Fibroblast of skin of left quadriceps (primary cell): ENCODE measurements at places on chromosomes 2 and 18.

DNA sequence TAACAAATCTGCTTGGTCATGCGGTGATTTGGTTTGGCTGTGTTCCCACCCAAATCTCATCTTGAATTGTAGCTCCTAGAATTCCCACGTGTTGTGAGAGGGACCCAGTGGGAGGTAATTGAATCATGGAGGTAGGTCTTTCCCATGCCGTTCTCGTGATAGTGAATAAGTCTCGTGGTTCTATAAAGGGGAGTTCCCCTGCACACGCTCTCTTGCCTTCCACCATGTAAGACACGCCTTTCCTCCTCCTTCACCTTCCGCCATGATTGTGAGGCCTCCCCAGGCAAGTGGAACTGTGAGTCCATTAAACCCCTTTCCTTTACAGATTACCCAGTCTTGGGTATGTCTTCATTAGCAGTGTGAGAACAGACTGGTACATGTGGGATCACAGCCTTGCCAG lies 36.7 kb downstream of the TRABD2A start:
- DNase-seq: no peak

DNA sequence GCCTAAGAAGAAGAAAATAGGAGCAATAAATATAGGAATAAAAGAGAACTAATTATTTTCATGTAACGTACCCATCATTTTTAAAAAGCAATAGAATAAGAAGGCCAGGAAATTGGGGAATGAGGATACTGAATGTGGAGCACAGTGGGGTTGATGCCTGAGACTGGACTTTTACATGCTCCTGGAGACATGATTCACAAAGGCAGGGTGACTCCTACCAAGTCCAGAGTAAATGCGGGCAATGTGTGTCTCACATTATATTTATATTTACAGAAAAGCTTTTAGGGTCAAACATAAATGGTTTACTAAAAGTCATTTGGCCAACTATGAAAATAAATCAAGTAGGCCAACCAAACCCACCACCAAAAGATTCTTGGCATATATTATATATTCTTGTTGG lies 87.9 kb upstream of the COL5A2 start:
- DNase-seq: no peak

GRCh38 chr2:168895771-168896170 lies 5.3 kb upstream of the G6PC2 start:
- DNase-seq: no peak

- no peak for DNase-seq
These were observed 101.6 kb downstream of the SLC4A3 start for GRCh38 chr2:219728991-219729487.

DNA sequence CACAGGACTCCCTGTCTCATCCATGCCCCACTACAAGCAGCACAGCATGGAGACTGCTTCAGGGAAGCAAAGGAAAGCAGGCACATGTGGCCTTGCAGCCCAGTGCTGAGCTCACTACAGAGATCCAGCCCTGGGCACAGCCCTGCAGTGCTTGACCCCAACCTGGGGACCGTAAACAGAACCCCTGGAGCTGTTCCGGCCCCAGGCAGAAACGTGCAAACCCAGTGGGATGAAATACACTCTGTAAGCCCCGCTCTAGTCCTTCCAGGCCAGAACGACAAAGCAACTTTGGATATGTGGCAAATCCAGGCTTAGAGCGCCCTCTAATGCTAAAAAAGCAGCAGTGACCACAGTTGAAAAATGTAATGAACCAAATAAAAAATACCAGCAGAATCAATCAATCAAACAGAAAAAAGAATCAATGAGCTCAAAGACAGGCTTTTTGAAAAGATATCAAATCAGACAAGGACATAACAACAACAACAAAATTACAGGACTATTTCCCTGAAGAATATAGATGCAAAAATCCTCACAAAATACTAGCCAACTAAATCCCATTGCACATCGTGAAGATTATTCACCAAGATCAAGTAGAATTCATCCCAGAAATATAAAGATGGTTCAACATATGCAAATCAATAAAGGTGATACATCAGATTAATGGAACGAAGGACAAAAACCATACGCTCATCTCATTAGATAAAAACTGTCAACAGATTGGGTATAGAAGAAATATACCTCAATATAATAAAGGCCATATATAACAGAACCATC lies 45.6 kb downstream of the ZNF519 start:
- DNase-seq: no peak

- no peak for DNase-seq
These were observed 32.0 kb upstream of the B4GALT6 start for GRCh38 chr18:31716362-31716761.
